ENCODE measurements at places on chromosomes 1 and 21.

DNA sequence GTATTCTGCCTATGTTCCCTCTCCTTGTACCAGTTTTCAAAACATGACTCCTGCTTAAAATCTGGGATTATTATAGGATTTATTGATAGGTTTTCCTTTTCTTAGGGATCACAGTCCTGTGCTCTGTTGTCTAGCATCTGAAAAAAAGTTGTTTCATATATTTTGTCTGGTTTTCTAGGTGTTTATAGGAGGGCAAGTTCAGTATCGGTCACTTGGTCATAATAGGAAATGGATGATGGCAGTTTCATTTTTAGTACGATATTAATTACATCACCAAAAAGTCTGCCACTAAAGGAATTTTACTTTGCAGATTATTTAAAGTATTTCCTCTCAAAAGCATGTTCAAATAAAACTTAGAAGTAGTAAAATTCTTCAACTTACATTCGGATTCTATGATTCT is 94.4 kb downstream of the RASAL2 start:
- no peak for DNase-seq

GRCh38 chr1:36792292-36792691 is 242.0 kb downstream of the GRIK3 start:
- no peak for DNase-seq

DNA sequence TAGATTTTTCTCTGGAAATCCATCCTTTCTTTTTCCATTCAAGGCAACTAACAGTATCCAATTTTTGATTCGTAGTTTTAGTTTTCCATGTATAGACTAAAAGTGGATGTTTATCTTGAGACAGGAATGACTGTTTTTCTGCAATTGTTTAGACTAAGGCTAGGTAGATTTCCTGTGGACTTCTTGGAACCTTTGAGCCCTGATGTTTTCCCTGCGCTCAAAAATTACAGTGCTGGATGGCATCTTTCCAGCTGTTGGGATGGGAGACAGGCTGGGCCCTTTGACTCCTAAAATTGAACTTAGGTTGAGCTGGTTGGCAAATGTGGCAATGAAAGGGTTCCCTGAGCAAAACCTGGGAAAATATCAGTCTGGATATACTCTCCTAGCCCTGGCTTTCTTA is 180.4 kb downstream of the DHRS3 start:
- no peak for DNase-seq

- DNase-seq: no peak
Measured at GRCh38 chr21:37507716-37508115, 141.1 kb downstream of the DYRK1A start.

DNA sequence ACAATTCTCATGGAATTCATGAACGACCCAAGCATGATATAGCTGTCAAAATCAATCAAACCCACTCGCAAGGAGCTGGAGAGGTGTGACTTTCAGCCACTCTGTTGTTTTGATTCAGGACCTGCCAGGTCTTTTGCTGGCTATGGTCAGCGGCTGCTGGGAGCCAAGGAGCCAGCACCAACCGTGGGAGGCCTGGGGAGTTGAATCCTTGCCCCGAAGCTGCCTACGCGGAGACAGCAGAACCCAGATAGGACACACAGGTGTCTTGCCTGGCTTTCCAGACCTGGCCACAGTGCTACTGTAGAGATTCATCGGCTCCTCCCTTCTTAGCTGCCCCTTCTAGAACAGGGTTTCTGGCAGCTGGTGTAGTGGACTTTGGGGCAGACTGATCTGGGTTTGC is 42.7 kb downstream of the ZSCAN20 start:
- no peak for DNase-seq

DNA sequence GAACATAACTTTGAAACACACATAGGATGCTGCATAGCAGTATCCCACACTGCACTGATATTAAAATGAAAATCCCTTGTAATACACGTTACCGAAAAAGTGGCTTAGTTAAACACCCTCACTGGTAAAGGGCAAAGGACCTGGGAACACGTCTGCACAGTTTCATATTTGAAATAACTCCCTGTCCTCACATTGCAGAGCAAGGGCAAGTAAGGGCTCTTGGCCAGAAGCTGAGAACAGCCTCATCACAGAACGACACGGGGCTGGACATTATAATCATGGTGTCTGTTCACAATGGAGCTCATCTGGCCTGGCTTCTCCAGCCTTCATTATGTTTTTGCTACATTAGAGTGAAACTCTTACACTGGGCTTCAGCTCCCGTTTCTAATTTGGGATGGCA is 207.0 kb downstream of the PCP4 start:
- DNase-seq: no peak

GRCh38 chr1:227998374-227999055 is 8.3 kb upstream of the WNT3A start:
- DNase-seq: no peak
